ENCODE measurements at places on chromosomes 2 and 18.

- no peak for DNase-seq
These were observed 19.7 kb downstream of the RASGRP3 start for GRCh38 chr2:33496150-33496549.

DNA sequence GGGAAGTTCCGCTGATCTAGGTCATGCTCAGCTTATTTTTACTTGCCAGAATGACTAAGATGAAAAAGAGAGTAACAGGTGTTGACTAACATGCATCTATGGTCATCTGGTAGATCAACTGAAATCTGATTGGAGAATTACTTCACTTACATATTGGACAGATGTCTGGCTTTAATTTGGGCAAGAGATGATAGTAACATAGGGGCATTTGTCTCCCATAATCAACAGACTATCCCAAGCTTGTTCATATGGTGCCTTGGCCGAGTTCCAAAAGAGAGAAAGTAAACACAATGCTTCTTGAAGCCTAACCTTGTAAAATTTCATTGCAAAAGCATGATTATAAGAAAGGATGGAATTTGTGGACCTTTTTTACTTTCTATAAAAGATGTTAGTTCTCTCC lies 503.7 kb downstream of the ADCYAP1 start:
- DNase-seq: no peak

DNA sequence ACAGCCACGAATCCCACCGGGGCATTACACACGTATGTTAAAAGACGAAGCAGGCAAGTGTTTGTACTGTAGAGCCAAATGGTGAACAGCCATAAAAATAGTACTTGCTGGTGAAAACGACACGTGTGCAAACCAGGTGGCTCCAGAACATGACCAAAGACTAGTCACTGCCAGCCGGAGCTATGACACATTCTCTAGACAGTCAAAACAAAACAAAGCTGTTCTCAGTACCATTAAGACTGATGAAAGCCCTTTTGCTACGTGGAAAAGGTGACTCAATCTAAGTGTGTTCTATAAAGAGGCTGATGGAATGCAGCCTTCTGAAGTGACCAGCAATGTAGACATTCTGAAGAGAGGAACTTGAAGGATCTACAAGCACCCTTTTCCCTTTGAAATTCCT lies 367.7 kb upstream of the NETO1 start:
- DNase-seq: peak; percentile 74

DNA sequence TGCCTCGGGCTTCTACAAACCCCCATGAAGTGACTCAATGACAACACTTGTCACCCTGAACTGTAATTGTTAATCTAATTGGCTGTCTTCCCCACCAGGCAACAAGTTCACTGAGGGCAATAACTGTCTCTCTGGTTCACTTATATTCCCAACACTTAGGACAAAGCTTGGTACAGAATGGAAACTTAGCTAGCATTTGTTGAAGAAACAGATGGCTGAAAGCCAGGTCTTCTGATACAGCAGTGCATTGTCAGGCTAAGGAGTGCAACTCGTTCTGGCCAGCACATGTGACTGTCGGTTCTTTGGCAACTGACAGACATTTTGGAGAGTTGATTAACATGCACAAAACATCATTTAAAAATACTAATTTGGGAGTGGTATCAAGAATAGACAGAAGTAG lies 14.6 kb upstream of the DNAJC27 start:
- DNase-seq: no peak

- no peak for DNase-seq
These were observed 91.5 kb downstream of the FHOD3 start for GRCh38 chr18:36389027-36389426.

- DNase-seq: peak; percentile 3
These were observed 98.5 kb upstream of the CD226 start for GRCh38 chr18:70046207-70046606.

- DNase-seq: no peak
These were observed 21.3 kb upstream of the BCL2L11 start for GRCh38 chr2:111099402-111099801.

DNA sequence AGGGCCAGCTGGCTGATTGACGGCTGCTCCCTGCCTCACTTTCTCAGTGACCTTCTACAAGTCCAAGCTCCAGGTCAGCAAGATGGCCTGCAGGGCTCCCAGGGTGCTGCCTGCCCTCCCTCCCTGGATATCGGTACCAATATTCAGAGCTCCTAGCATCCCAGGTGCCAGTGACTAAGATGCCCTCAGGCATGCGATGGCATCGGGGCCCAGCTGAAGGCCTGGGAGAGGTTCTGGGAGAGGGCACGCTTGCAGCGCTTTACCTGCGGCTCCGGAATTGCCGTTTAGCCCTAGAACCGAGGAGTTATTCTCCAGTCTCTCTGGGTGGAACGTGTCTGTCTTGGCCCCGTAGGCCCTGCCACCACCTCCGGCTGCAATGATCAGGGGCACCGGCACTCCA lies 116.8 kb downstream of the CLIP4 start:
- no peak for DNase-seq

- DNase-seq: no peak
These were observed 22.0 kb downstream of the GPC1 start for GRCh38 chr2:240457223-240458043.

DNA sequence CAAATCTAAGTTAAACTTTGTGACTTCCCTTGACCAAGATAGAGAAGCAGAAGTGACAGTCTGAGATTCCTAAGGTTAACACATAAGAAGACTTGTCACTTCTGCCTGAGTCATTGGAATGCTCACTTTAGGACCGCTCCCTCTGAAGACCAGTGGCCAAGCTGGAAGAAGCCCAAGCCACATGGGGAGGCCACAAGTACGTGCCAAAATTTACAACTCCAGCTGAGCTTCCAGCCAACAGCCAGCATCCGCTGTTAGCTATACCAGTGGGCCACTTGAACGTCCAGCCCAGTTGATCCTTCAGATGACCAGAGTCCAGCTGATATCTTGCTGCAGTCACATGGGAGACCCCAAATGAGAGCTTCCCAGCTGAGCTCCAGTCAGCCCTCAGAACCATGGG lies 18.1 kb upstream of the ANTXR1 start:
- peak; percentile 52 for DNase-seq

DNA sequence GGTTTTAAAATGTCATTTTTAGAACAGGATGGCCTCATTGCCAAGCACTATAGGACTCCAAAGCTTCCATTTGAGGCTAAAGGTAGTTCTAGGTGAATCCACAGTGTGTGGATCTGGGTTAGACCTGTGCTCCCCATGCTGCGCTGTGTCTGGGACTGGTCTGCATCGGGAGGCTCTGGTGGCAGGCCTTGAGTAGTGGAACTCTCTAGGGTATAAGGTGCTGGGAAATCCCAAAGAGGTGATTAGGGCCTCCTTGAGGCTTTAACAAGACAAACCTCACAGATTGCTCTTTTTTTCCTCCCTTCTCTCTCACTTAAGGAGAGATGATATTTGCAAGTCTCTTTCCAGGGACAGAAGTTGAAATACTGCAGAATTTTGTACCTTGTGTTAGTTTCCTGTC lies 9.3 kb downstream of the SEC11C start:
- no peak for DNase-seq

DNA sequence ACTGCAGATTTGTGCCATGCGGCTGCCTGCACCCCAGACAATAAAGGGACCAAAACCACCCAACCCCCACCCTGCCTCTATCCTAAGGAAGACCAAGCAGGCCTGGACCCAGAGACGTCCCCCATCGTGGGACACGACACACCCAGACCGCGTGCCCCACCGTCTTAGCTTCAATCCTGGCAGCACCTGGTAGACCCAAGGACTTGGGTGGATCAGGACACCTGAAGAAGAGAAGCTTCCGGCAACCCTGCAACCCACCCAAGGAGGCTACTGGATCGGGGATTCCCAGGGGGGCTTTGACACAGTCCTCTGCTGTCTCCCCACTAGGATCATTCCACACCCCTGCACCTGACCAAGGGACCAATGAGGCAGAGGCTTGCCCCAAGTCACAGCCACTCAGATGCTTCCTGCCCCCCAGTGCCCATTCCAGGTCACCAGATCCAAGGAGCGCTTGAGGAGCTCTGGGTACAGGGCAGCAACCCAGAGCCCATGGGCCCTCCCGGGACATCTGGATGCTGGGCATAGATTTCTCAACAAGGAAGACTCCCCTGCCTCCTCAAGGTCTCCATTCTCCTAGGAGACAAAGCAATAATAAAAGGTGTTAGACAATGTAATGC lies 3.6 kb downstream of the ALPI start:
- DNase-seq: no peak
